Peyer's patch (tissue), 4 donors: ENCODE measurements at places on chromosomes 5 and 9. TPM values are rescaled to one million over a fixed set of nuclear protein-coding genes. Genes with fewer than 3 reads are reported as not detected.

DNA sequence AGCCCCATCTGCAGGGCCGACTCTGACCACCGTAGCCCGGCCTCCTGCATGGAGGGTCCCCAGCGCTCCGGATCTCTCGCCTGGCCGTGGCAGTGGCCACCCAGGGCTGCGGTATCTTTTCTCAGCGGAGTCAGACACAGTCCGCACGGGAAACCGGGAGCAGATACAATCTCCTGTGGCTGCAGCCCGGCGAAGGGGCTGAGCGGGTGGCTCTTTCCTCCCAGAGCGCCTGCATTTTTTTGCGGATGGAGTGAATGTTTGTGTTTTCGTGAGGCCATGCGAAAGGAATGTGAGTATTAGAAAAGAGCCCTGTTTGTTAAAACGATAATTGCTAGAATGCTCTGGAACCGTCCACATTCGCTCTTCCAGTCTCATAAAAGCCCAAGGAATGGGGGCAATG, 53.4 kb upstream of the PTCH1 start:
- H3K36me3 ChIP-seq: no peaks in the 10 kb centered on the region
- H3K4me3 ChIP-seq: no peak overlapping the region
- H3K27me3 ChIP-seq: no peaks in the 10 kb centered on the region
- peak; percentile 30 for DNase-seq
- no peak overlapping the region for H3K27ac ChIP-seq
- no peaks in the 10 kb centered on the region for H3K4me1 ChIP-seq

DNA sequence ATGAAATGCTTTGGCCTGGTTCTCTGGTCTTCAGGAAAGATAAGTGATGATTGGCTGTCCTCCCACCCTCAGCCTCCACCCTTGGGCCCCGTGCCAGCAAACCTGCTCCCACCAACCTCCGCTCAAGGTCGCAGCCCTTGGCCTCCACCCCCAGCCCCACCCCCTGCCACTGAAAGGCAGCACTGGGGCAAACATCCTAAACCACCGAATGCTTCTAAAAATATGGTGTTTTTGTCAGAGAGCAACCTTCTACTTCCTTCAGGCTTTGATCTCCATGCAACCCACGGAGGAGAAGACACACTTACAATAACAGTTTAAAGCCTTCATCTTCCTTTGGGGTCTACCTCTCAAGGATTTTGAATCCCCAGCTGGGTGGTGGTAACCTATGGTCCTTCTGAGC, 24.0 kb upstream of the TCF7 start:
- no peak overlapping the region for H3K4me3 ChIP-seq
- H3K27ac ChIP-seq: peak overlapping the region; percentile 21
- H3K4me1 ChIP-seq: peaks cover 8% of the 10 kb centered on the region
- H3K27me3 ChIP-seq: no peaks in the 10 kb centered on the region

GRCh38 chr9:92969516-92970466, 22.5 kb downstream of the FGD3 start:
- H3K36me3 ChIP-seq: no peaks in the 10 kb centered on the region
- H3K27ac ChIP-seq: no peak overlapping the region
- DNase-seq: peak; percentile 42
- H3K4me1 ChIP-seq: no peaks in the 10 kb centered on the region
- H3K27me3 ChIP-seq: no peaks in the 10 kb centered on the region

DNA sequence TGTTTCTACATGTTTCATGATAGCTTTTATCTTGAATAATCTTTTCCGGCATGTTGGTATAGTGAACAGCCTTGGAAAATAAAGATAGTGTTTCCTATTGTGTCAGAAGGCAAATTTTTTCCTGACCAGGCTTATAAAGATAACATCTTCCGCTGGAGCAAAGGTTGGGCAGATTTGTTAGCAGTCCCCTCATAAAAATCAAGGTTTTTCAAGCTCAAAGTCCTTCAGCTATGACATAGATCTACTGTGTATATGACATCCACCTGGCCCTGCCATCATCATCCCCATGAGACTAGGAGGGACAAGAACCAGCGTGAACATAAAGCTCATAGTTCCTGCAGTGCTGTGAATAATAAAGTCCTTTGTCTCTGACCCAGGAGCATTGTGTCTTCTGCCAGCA, 30.4 kb upstream of the OTULINL start:
- H3K4me1 ChIP-seq: peaks cover 12% of the 10 kb centered on the region
- H3K36me3 ChIP-seq: no peaks in the 10 kb centered on the region
- no peaks in the 10 kb centered on the region for H3K27me3 ChIP-seq
- peak; percentile 74 for DNase-seq
- H3K27ac ChIP-seq: peak overlapping the region; percentile 37

Gene ATOSB
- 28.2 TPM for total RNA-seq

GRCh38 chr5:136094913-136095641, 37.6 kb upstream of the SMAD5 start:
- no peak for DNase-seq
- H3K36me3 ChIP-seq: no peaks in the 10 kb centered on the region
- peaks cover 17% of the 10 kb centered on the region for H3K4me1 ChIP-seq
